ENCODE measurements at places on chromosomes 5 and 9. TPM values are rescaled to one million over a fixed set of nuclear protein-coding genes. Genes with fewer than 3 reads are reported as not detected.

GRIN1 gene
- not detected for total RNA-seq

- no peak for DNase-seq
Measured at GRCh38 chr5:144042156-144042555, 128.3 kb downstream of the YIPF5 start.

- no peak for DNase-seq
Measured at GRCh38 chr9:14350349-14350728, 36.4 kb upstream of the NFIB start.

GRCh38 chr5:171444582-171444981, 25.1 kb downstream of the FGF18 start:
- DNase-seq, result no peak

GRCh38 chr9:130271473-130271872, 5.9 kb downstream of the HMCN2 start:
- peak; percentile 58 for DNase-seq

DNA sequence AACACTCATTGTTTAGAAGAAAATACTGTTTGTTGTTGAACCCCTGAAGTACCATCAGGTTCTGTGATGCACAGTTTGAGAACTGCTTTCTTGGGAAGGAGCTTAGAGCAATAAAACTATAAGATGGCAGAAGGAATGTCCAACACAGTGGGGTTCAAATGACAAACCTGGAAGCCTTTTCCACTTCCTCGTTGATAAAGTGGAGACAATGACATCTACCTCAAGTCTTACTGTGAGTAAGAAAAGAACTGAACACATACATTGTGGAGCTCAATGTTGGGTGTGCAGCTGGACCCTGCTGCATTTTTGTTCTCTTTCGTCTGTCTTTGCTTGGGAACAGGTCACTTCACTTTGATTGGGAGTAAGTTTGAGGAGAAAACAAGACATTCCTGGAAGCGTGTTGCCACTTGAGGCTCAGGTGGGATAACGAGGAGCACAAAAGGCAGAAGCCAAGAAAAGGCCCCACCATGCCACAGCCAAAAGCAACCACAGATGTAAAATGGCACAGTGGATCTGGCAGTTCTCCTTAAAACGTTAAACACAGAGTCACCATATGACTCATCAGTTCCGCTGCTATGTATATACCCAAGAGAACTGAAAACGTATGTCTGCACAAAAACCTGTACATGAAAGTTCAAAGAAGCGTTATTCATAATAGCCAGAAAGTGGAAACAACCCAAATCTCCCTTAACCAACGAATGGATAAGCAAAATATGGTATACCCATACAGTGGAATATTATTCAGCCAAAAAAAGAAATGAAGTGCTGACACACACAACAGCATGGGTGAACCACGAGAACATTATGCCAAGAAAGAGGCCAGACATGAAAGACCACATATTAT, 42.9 kb upstream of the SUB1 start:
- DNase-seq, result no peak

DNA sequence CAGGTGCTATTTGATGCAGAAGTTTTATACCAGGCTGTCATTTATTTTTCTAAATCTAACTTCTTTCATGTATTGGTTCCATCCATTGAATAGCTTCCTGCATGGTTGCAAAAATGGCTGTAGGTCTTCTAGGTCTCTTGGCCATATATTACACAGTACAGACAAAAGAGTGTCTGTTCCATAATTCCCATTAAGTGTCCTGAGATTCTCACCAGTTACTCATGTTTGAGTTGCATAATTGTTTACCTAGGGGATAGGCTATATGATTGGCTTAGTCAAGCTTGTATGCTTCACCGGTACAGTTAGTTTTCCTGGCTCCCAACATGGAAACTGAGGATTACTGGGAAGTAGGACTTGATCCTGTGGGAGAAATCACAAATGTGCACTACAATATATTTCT, 399.4 kb upstream of the NUDT12 start:
- no peak for DNase-seq

DNA sequence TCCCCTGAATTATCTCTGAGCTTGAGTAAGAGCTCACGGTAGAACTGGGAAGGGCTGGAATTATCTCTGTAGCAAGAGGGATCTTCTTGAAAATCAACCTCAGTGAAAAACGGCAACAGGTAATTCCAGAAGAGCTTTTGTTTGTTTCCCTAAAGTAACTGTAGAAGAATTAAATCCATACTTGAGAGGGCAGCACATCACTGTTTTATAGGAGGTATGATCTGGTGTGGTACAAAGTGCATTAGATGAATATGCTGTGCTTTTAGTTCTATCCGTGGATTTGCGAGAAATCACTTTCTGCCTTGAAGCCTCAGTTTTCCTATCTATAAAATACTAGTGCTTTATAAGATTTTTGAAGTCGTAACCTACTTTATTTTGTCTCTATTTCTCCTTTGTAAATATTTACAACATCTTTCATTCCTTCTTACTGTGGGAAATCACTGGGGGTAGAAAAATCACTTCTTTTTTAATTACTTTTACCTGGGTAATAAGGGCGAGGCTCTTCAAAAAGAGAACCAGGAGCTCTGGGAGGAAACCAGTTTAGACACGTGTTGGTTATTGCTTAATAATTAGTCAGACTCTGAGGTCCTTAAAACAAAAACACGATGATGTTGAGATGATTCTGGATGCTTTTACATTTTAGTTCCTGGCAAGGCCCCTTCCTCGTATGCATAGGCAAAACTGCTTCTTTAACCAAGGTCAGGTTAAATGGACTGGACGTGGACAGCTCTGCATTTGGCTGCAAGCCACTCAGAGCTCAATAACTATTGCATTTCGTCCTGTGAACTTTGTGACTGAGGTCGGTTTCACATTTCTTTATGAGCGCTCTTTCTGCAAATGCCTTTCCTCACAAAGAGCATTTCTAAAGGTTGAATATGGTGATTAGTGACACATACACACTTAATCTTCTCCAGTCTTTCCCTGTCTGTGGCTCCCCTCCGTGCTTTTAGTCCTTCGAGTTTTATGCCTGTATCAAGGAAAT, 376.1 kb downstream of the BRINP1 start:
- DNase-seq, result no peak

Data from endothelial cell of umbilical vein (primary cell).